AG09319 (cell line): ENCODE measurements at places on chromosomes 1 and 21.

DNA sequence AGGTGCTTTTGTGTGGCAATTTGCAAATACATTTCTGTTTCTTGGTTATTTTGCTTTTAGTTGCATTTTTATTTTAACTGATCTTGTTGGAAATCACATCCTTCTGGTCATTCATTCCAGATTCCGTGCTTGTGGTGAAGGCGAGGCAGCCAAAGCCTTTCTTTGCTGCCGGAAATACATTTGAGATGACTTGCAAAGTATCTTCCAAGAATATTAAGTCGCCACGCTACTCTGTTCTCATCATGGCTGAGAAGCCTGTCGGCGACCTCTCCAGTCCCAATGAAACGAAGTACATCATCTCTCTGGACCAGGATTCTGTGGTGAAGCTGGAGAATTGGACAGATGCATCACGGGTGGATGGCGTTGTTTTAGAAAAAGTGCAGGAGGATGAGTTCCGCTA, 34.8 kb upstream of the CD101 start:
- peak; percentile 52 for DNase-seq

GRCh38 chr1:151790940-151791651, 796 bp upstream of the TDRKH start:
- DNase-seq, result no peak

DNA sequence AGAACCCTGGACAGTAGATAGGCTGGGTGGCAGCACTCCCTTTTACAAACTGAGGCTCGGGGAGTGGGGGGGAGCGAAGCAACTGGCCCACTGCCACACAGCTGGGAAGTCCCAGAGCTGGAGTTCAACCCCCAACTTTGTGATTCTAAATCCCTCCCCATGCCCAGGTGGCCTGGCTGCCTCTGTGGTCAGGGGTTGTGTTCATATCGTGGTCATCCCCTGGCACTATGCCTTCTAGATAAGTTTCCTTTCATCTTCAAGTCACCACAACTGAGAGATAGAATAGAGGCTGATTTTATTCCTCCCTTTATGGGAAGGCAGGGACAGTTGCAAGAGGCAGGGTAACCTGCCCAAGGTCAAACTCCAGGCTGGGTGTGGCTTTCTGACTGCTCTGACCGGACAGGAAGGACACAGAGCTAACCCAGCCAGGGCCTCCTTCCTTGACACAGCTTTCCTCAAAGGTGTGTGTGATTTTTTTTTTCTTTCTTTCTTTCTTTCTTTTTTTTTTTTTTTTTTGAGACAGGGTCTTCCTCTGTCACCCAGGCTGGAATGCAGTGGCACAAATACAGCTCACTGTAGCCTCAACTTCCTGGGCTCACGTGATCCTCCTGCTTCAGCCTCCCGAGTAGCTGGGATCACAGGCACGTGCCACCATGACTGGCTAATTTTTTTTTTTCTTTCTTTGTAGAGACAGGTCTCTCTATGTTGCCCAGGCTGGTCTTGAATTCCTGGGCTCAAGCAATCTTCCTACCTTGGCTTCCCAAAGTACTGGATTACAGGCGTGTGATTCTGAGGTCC, 18.4 kb upstream of the TNFRSF1B start:
- no peak for DNase-seq

DNA sequence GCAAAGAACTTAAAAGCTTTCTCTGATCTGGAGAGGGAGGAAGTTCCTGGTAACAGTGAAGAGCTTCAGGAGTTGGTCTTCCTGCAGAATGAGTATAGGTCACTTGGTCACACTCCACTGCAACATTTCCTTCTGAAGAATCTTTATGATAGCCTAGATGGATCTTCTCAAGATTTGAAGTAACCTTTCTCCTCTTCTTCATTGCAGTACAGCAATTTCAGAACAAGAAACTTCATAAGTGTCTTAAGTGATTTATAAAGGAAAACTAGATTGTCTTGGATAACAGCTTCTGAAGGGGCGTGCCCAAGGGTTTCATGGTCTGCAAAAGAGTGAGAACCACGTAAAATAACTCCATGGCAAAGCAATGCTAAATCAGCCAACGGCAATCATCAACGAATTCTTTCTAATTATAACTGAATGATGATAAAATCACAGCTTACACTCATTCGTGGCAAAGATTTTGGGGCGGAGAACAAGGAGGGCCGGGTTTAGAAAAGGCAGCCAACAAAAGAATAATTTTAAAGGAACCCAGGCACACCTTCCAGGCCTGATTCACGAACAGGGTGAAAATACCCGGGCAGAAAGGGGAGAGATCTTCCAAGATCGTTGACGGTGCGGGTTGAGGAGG, 53.9 kb upstream of the ASPM start:
- no peak for DNase-seq

DNA sequence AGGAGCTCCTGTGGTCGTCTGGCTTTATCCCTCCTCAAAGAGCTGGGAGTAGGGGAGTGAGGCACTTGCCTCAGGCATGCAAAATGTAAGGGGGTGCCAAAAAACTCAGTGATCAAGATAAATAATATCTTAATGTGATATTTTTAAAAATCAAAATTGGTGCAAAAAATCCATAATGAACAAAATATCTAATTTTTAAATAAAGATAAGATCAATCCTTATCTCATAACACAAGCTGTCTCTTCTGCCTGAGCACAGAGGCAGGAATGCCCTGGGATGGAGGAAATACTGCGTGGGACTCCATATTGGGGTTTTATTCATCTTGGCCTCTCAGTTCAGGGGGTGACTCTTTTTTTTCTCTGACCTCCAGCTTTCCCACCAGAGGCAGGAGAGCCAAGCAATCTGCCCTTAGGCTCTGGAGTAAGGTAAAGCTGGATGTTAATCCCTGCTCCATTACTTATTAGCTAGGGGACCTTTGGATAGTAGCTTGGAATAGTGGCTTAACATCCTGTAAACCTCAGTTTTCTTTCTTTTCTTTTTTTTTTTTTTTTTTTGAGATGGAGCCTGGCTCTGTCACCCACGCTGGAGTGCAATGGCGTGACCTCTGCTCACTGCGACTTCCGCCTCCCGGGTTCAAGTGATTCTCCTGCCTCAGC, 77.3 kb upstream of the NFASC start:
- no peak for DNase-seq

- no peak for DNase-seq
These were observed 45.6 kb downstream of the ZZZ3 start for GRCh38 chr1:77636864-77637263.

DNA sequence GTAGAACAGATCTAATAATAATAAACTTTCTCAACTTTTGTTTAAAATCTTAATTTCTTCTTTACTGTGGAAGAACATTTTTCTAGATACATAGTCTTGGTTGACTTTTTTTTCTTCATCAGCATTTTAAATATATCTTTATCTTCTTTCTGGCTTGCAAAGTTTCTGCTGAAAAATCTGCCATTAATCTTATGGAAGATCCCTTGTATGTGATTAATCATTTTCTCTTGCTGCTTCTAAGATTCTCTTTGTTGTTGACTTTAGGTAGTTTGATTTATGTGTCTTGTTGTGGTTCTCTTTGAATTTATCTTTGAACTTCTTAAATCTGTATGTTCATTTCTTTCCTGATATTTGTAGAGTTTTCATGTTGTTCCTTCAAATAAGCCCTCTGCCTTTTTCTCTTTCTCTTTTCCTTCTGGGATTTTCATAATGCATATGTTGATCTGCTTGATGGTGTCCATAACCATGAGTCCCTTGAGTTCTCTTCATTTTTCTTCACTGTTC, 657.6 kb upstream of the CXADR start:
- DNase-seq, result no peak

DNA sequence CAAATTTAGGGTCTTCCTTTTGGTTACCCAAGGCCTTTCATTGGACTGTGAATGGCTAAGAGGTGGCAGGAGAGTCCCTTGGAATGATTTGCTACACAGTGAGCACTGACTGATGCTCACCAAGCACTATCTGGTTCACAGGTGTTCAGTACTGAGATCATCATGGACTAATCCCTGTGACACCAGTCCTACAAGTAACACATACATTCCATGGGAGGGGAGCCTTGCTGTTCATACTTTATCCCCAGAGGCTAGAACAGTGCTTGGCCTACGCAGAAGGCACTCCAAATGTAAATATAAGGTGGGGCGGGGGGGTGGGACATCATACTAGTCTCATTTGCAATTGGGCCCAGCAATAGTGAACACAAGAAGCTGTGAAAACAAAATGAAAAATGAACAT, 20.5 kb upstream of the TMEM200B start:
- DNase-seq, result no peak

DNA sequence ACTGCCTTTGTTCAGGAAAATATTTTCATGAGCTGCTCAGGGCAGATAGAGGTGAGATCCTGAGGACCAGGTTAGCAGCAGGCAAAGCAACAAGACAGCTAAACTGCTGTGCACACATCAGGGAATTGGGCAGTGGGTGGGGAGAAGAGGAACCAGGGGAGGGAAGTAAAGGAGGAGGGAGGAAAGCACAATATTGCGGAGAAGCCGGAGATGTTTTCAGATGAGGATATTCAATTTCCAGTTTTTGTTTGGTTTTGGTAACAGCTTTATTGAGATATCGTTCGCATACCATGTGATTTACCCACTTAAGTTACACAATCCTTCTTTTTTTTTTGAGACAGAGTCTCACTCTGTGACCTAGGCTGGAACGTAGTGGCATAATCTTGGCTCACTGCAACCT, 34.5 kb downstream of the EPHA10 start:
- DNase-seq, result no peak

- no peak for DNase-seq
These were observed 59.2 kb downstream of the MATN1 start for GRCh38 chr1:30664103-30664755.

DNA sequence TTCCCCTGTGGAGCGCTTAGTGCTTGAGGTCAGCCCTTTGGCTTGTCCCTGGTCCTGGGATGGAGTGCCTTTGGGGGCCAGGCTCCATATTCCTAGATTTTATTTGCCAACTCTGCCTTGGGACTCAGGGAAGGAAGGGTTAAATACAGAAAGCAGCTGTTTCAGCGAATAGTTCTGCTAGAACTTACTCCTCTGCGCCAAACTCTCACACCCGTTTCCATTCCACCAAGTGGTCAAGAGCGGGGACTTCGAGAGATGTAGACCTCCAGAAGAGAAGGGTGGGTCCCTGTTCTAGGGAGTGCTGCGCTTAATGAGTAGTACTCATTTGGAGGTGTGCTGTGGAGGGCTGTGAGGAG, 704 bp upstream of the TOMM40L start:
- DNase-seq, result no peak
